ENCODE measurements at places on chromosomes 11 and 22.

GRCh38 chr11:128714881-128715280, 21.0 kb downstream of the FLI1 start:
- no peak for DNase-seq

GRCh38 chr22:23533328-23533762, 46.7 kb downstream of the IGLL1 start:
- DNase-seq, result no peak

- DNase-seq, result peak; percentile 78
Observed at GRCh38 chr11:34174412-34175041, 69.1 kb downstream of the NAT10 start.

DNA sequence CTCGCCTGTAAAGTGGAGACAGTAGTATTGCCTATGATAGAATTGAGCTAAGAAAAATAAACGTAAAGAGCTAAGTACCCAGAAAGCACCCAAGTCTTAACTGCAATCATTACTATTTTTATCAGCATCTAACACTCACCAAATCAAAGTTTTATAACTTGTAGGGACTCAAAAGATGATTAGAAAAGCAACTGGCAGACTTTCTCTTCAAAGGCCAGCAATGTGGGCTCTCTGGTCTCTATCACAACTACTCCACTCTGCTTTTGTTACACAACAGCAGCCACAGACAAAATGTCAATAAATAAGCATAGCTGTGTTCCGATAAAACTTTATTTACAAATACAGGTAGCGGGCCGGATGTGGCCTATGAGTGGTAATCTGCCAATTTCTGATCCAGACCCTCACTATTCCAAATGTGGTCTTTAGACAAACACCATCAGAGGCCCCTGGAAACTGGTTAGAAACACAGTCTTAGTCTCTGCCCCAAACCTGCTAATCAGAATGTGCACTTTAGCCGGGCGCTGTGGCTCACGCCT, 8.2 kb downstream of the TPST2 start:
- DNase-seq, result no peak

DNA sequence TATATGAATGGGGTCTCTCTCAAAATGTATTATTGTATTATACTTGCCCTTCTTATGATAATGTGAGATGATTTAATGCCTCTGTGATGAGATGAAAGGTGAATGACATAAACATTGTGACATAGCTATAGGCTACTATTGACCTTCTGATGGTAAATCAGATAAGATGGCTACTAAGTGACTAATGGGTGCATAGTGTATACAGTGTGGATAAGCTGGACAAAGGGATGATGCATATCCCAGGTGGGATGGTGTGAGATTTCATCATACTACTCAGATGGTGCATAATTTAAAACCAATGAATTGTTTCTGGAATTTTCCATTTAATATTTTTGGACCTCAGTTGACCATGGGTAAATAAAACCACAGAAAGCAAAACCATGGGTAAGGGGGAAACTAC, 243.5 kb downstream of the SBF2 start:
- DNase-seq, result no peak

- DNase-seq, result no peak
Observed at GRCh38 chr11:56876621-56877275, 112.0 kb upstream of the OR5AK2 start.

DNA sequence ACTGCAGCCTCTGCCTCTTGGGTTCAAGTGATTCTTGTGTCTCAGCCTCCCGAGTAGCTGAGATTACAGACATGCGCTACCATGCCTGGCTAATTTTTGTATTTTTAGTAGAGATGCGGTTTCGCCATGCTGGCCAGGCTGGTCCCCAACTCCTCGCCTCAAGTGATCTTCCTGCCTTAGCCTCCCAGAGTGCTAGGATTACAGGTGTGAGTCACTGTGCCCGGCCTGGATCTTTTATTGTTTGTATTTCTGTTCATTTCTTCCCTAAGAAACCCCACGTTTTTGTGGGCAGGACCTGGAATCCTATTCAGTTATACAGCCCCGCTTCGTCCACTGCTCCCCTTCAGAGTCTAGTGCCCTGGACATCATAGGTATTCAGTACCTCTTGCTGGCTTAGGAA, 28.7 kb downstream of the ZBTB16 start:
- DNase-seq, result no peak

- DNase-seq, result no peak
Observed at GRCh38 chr11:103923451-103923931, 112.9 kb upstream of the DDI1 start.

- DNase-seq, result no peak
Observed at GRCh38 chr11:76215941-76216340, 9.6 kb upstream of the WNT11 start.

All from liver (tissue), 10 donors.